ENCODE measurements at places on chromosomes 6 and 20.

DNA sequence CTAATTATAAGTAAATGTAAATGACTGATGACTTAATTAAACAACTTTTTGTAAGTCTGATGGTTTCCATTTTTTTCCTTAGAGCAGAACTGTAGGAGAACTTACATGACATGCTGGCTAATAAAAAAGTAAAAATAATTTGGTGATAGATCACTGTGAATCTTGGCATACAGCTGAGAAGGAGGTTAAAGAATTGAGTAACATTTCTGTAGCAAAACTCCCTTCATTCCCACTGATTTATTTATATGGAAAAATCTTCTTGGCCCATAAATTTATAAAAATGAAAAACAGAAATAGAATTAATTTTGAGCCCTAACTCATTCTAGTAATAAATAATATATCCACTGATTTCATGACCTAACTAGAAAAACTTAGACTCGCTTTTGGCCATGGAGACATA is 48.1 kb downstream of the SLC22A3 start:
- no peak for DNase-seq

GRCh38 chr20:3785240-3786125 is 1.1 kb downstream of the CENPB start:
- DNase-seq: no peak

DNA sequence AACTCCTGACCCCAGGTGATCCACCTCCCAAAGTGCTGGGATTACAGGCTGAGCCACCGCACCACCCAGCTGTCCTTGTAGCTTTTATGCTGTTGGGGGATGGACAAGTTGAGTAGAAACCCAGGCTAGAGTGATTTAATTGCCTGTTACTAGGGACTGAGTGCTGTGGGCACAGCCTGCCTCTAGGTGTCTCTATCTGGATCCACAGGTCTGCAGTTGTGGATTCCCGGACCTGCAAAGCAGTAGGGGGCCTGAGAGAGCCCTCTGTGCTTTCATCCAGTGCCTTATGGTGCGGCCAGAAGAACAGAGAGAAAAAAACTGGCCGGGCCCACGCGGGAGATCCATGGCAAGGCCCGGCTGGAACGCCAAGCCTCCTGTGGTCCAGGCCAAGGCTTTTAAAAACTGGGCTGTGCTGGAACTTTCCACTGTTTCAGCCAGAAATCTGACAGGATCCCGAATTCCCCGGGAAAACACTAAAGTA is 5.2 kb downstream of the SIRPA start:
- DNase-seq: peak; percentile 72

DNA sequence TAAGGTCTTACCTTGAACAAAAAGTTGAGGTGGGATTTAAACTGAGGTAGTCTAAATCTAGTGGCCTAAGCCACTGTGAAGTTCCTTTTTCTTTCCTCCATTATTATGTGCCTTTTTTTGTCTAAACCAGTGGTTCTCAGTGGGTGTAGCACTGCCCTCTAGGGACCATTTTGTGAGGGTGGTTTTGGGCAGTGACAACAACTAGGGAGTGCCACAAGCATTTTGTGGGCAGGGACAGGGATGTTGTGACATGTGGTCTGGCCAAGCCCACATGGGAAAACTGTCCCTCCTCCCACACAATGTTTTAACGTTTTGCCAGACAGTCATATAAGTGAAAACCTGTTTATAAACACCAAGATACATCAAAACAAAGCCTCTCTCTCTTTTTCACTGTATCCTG is 899.4 kb upstream of the FLRT3 start:
- peak; percentile 35 for DNase-seq

DNA sequence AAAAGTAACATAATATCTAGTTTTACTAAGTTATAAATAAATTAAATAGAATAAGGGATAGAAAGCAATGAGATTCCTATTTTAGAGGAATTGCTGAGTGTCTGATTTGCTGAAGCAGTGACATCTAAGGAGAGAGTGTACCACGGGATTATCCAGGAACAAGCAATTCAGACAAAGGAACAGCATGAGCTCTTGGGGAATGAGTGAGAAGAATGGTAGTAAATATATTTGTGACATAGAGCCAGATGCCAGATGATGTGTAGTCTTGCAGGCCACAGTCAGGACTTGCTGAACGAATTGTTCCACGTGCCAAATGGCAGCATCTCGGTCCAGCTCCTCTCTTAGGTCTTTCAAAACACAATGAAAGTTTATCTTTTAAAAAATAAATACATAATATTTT is 339.2 kb downstream of the TENT5A start:
- DNase-seq: no peak

DNA sequence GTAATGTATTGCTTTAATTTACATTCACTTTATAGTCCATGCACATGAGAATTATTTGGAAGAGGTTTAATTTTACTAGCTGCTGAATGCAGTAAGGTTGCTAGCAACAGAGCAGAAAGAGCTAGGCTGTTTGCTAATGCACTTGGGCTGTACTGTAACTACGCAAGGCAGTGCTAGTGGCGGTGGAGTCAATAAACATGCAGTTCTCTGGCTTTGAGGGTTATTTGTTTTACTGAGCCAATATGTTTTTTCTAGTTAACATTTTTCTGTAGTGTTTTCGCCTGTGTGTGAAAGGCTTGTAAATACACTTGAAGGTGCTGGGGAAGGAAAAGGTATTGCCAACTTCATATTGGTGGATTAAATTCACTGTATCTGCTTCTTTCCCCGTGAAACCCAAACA is 112.8 kb downstream of the BTBD3 start:
- DNase-seq: no peak

DNA sequence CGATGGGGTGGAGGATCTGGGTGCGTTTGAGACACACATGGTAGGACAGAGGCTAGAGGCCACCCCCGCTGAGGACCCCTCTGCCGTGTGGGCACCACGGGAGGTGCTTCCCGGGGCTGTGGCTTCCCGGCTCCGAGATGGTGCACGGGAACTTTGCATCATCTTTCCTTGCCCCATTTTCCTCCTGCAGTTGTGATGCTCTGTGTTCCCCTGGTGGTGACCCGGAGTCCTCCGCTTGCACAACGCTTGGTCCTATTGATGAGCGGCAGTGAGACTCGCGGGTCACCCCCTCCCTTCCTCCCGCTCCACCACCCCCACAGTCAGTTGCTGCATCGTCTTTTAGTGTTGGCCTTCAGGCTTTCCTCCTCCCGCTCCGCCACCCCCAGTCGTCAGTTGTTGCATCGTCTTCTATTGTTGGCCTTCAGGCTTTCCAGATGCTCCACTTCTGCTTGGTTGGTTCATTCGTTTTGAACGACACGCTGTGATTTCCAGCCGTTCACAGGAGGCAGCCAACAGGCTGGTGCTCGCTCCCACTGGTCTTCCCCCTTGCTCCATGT is 37.3 kb downstream of the PYGB start:
- DNase-seq: no peak

DNA sequence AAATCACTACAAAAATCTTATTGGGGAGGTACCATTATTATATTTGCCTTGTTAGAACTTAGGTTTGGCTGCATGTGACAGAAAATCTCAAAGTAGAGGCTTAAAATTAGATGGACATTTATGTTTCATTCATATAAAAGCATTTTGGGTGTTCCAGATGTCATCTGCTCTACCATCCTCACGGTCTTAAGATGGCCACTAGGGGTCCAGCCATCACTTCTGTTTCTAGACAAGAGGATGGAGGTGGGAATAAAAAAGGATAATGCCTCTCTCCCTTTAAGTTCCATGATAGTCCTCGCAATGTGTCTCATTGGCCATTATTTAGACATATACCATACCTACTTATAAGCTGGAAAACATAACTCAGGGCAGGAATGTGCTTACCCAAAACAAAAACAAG is 929.5 kb downstream of the KIF16B start:
- no peak for DNase-seq

- no peak for DNase-seq
Observed at GRCh38 chr20:56245761-56246160, 2.8 kb upstream of the MC3R start.

DNA sequence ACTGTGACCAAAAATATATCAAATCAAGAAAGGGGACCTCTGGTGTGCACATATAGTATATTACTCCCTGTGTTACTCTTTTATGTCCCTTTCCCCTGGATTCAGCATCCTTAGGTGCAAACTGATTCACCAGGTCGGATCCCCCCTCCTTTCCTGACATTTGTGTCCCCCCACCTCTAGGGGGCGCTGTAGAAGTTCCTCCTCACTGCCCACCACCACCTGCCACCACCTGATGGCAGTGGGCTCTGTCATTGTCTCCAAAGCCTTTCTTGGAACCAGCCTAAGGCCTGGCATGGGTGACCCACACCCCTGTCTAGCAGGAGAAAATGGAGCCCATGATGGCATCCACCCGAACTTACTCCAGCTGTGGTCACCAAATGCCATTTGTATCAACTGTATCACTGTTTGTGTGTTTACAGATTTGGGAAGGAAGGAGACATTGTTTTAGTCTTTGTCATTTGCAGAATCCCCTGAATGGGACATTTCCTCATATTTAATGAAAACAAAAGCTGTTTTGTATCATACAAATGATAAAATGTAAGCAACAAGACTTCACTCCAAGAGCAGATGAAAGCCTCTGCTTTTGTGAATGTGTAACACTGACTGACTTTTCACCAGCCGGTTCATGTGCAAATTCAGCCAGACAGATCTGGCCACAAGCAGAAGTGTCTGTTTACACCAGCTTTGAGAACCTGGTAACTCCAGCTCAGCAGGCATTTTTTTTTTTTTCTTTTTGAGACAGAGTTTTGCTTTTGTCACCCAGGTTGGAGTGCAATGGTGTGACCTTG is 66.2 kb downstream of the ARMC2 start:
- DNase-seq: no peak

GRCh38 chr6:38852215-38852614 is 137.1 kb downstream of the DNAH8 start:
- DNase-seq: no peak

DNA sequence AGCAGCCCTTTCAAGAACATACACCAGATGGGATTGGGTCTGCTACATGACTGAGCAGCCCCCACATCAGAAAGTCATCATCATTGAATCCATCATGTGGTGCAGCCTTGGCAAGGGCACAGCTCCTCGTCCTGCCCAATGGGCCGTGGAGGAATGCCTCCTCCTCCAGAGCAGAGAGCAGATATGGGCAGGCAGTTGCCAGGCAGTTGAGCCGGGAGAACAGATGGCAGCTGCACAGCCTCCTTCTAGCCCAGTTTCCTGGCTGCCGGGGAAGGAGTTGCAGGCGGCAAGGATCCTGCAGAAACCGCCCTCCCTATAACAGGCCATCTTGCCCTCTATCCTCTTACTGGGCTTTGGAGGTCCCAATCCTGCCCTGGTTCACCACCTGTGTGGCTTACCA is 11.9 kb upstream of the ZFAND3 start:
- no peak for DNase-seq

DNA sequence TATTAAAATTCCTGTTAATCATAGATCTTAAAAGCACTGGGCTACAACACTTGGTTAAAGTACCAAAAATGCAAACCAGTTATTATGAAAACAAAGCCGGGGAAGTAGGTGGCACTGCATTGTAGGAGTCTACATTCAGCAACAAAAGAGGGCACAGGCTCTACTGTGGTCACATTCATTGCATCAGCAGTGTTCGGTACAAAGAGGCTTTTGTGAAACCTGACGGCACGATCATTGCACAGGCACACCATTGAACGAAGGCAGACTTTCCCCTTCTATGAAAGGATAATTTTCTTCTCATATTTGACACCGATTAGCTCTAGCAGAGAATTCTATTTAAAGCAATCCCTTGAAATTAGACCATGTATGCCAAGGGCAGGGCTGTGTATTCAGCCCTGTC is 44.6 kb upstream of the AGPAT4 start:
- no peak for DNase-seq

- no peak for DNase-seq
Observed at GRCh38 chr20:34180460-34181120, 60.6 kb upstream of the ASIP start.

DNA sequence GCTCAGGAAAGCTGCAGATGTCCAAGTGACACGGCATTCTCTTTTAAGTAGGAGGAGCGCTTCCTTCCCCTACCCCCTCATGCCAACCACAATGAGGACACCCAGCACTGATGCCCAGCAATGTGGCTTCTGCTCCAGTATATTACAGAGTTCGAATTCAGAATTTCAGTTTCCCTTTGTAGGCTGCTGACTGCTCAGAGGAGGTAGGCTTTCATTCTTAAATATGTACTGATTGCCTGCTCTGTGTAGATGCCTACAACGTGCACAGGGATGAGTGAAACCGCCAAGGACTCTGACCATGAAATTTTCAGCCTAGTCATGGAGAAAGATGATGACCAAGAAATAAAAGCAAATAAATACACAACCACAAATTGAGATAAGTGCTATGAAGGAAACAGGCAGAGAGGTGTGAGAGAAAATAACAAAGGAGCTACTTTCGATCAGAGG is 50.9 kb upstream of the TNFAIP3 start:
- DNase-seq: no peak

GRCh38 chr20:9156529-9157280 is 87.8 kb downstream of the PLCB4 start:
- no peak for DNase-seq

GRCh38 chr6:107750176-107750797 is 73.8 kb downstream of the SCML4 start:
- DNase-seq: no peak

GRCh38 chr6:36049582-36049981 is 22.0 kb downstream of the MAPK14 start:
- no peak for DNase-seq

GRCh38 chr6:72418495-72418894 is 203.4 kb upstream of the KCNQ5 start:
- no peak for DNase-seq

- DNase-seq: no peak
Observed at GRCh38 chr20:47419953-47420514, 63.5 kb upstream of the ZMYND8 start.

DNA sequence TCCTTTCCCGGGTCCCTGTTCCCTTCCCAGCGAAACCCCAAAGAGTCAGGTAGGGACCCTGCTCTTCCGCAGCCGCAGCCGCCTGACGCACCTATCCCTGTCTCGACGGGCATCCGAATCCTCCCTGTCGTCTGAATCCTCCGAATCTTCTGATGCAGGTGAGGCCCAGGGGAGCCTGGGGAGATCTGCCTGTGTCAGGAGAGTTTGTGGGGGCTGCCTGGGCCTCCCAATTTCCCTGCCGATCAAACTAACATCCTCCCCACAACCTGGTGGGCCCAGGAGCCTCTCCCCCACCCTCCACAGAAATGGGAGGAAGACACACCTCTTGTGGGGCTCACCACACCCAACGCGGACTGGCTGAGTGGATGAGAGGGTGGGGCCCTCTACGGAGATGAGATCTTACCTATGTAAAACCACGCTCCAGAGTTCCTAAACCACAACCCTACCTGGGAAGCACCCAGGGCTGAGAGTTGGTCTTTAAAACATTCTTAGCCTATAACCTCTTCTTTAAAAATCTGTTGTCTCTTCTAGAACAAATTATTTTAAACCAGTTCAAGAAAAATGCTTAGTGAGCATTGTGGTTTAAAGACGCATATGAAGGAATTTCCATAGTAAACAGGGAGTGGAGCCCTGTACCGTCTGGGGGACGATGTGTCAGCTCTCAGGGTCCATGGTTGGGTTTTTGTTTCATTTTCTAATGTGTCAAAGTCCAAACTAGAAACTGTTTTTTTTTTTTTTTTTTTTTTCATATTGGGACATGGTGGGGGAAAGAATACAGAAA is 1.7 kb downstream of the CDC25B start:
- no peak for DNase-seq

- DNase-seq: no peak
Observed at GRCh38 chr6:170189236-170189635, 101.6 kb downstream of the DLL1 start.

GRCh38 chr6:166707045-166707444 is 80.0 kb upstream of the RPS6KA2 start:
- DNase-seq: peak; percentile 30
